ENCODE measurements at places on chromosomes 1 and 21.

GRCh38 chr1:109773900-109774485, 10.3 kb upstream of the EPS8L3 start:
- no peak for DNase-seq

DNA sequence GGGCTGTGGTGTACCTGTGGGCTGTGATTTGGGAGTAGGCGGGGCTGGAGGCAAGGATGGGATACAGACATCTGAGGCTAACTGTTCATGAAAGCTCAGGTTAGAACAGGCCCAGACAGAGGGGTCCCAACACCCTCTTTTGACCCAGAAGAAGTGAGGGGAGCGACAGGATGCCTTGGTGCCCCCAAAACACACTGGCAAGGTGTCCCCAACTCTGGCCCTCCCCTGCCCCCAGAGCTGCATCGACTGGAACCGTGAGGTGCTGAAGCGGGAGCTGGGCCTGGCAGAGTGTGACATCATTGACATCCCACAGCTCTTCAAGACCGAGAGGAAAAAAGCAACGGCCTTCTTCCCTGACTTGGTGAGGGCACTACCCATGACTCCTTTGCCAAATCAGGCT, 27.6 kb upstream of the PADI4 start:
- no peak for DNase-seq

- no peak for DNase-seq
Observed at GRCh38 chr1:177181280-177181630, 10.5 kb downstream of the BRINP2 start.

DNA sequence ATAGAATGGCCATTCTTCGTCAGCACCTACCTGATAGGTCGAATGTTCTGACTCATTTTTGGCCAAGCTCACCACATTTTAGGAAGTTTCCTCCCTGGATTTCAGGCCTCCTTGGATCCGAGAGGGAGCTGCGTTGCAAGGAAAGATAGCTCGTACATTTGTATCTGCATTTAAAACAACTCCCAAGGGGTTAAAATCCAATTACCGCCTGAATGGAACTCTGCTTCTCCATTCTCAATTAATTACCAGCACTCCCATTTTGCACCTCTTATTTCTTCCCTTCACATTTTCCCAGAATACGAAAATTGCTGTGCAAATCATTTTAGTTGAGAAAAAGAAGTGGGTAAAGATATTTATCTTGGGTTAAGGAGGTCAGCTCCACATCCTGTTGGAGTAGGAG, 610.7 kb downstream of the NPHP4 start:
- DNase-seq, result no peak

DNA sequence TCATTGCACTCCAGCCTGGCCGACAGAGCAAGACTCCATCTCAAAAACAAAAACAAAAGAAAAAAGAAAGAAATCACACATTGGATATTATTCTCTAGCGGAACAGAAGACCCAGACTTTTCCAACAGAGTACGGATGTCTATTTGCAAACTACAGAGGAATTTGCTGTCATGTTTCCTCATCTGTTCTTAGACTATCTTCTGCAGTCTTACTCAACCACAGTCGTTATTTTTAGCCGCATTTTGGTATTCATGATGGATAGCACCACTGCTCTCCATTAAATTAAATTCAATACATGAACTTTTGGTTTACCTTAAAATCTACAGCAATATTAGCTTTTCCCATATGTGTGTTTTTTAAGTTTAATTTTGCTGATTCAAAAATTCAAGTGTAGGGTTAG, 14.2 kb upstream of the HEATR1 start:
- DNase-seq, result no peak

DNA sequence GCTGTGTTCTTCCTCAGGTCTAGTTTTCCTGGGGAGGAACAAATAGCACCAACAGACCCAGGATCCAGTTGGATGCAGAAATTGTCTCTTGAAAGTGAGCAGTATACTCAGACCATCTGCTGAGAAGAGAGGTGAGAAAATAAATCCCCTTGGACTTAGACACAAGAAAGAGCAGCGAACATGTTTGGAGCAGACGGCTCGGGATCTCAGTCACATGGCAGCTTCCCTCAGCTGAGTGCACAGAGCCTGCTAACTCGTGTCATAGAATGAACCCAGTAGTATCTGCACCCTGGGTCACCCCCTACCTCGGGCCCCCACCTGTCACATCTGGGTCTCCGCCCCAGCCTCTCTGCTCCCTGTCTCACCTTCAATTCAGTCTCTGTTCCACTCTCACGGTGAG, 115.6 kb downstream of the CCDC185 start:
- DNase-seq, result no peak

DNA sequence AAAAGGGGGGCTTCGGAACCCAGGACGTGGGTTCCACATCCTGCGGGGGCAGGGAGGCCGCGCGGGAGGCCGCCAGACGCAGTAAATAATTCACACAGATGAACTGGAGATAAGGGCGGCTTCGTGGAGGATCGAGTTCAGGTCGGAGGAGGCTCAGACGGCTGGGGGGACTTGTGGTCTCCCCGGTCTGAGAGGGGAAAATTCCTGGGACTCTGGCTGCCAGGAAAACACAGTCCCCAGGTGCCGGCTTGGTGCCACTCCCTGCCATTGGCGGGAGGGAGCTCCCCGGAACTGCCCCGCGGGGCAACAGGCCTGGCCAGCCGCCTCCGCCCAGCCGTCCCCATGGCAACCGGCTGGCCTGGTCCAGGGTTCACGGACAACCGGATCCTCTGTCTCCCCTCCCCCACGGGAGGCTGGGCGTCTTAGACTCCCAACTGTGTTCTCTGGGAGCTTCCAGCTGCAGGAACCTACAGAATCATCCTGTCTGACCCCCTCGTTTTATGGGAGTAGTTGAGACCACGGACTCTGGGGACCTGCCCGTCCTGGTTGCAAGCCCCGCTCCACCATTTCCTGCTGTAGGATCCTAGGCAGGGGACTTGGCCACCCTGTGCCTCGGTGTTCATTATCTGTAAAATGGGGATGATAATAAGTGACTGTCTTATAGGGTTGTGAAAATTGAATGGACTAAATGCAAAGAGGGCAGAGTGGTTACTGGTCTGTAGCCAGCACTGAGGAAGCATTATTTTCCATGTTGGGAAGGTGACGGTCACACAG, 9.6 kb downstream of the CAMK2N1 start:
- no peak for DNase-seq

DNA sequence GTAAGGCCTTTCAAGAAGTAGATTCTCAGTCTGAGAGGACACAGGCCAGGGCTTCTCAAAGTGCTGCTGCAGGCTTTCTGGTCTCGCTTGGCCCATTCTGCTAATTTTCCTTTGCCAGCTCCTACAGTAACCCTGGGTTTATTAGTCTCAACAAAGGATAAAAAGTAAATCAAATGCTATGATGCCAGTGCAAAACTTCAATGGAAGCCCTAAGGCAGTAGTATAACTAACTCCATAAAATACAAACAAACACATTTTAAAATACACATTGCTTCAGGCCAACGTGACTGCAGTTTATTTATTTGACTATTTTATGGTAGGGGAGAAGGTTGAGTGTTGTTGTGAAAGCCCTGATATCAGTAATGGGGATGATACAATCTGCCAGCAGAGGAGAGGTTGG, 89.6 kb downstream of the NRDC start:
- DNase-seq, result no peak

GRCh38 chr1:154445040-154445472, 39.9 kb downstream of the IL6R start:
- no peak for DNase-seq

DNA sequence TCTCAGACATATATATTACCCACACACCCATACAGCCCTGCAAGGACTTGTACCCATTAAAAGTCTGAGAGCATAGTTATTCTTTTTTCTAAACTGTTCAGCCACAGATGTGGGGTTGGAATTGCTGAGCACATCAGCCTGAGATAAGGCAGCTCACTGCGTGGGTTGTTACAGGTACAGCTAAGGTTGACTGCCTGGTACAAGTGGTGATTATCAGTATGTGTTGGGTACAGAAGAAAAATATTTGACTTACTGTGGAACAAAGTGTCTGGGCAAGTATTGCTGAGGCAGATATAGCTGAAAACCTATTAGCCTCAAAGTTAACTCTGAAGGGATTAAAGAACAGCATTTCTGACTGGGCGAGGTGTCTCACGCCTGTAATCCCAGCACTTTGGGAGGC, 5.0 kb downstream of the STX12 start:
- DNase-seq, result no peak

DNA sequence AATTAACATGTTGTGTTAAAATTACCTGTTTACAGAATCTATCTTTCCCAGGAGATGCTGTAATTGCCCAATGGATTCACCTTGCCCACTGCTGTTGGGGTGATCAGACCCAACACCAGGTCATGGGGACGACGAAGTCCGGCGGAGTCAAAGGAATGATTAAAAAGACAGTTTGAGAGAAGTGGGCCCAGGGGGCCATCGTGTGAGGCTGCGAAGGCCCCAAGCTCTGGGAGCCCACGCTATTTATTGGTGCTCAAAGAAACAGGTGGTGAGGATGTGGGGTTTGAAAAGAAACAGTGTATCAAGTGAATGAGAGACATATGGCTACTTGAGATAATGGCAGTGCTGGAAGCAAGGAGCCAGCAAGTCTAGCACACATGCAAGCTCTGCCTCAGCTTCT, 16.3 kb upstream of the L1TD1 start:
- DNase-seq, result no peak

DNA sequence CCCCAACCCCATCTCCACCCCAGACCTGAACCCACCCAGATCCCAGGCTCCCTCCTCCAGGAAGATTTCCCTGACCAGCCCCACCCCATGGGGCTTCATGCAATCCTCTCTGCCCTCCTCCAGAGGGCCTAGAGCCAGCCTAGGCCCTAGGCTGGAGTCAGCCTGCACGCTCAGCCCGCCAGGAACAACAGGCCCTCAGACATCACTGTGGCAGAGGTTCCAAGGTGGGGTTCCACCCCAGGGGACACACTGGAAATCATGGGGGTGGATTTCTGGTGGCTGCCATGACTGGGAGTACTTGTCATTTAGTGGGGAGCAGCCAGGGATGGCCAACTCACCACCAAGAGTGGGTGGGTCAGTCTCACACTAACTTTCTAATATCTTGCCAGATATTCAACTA, 122.0 kb downstream of the GLIS1 start:
- no peak for DNase-seq

GRCh38 chr1:184228558-184228957, 158.3 kb upstream of the C1orf21 start:
- no peak for DNase-seq

DNA sequence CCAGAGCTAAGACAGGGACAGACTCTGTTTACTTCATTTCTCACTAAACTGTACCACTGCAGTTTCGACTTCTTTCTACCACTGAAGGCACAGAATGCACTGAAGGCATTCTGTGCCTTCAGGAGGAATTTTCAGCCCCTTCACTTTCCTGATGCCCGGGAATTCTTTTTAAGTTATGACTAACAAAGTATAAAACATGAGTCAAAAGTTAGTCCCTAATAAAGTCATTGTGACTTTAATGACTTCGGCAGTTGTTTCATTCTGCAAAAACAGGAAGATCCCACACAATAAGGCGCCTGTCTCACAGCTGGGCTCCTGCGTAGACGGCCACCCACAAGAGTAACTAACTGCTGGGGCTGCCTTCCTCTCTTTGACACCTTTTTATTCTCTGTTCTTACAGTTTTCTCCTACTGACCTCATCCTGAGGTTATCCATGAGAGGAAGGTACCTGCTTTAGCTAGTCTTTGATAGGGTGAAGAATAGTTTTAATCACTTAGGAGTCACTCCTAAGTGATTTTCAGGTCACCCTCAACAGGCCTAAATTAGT, 183.9 kb upstream of the SGIP1 start:
- DNase-seq, result no peak

GRCh38 chr1:235709018-235709417, 59.4 kb upstream of the GNG4 start:
- no peak for DNase-seq

DNA sequence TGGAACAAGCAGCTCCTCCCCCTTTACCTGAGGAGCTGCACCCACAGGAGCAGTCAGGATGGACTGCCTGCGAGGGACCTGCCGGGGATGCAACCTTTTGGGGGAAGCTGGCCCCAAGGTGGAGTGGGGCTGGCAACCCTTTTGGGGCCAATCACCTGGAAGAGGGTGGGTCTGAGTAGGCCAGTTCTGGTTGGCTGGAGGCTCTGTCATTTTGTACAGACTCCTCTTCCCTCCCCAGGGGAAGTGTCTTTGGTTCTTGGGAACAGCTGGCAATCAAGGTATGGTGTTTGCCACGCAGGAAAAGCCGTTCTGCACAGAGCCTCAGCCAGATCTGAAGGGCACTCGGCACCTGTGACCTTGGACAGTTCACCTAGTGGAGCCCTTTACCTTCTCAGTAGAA, 280 bp upstream of the A3GALT2 start:
- no peak for DNase-seq

DNA sequence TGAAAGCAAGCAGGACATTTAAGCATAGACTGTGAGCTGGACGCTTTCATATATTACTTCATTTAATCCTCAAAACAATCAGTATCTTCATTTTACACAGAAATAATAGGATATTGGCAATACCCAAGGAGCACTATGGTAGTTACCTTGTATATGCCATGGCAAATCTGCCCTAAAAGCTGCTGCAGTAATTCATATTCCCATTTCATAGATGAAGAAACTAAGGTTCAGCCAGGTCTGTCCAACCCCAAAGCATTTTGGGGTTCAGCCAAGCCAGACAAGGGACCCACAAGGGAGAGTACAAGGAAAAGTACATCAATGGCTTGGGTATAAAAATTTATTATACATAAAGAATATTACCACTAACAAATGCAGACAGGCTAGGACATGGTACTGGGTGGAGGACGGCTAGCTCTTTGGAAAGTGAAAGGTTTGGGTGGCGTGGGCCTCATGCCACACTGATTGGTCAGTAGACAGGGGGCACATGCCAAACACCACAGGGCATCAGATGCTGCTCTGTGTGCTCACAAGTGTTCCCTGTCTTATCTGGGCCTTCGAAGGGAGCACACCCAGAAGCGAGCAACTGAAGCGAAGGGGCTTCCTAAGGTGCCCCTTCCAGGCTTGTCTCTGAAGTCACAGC, 23.9 kb upstream of the PTAFR start:
- no peak for DNase-seq

GRCh38 chr1:1554926-1555915, 14.8 kb upstream of the TMEM240 start:
- DNase-seq, result no peak

DNA sequence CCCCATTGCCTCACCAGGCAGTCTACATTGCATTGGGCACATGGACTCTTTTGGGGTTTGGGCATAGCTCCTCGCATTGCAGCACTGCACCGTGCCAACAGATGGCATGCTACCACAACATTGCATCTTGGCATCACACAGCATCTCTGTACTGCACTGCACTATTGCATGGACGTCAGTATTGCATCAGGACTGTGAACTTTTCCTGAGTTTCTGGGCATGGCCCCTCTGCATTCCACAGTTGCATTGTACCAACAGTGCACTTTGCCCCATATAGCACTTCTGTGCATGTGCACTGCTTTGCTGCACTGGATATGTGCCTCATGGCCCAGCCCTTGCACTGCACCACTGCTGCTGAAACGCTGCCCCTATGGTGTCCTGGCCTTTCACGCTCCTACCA, 9.6 kb downstream of the PTPRU start:
- no peak for DNase-seq

DNA sequence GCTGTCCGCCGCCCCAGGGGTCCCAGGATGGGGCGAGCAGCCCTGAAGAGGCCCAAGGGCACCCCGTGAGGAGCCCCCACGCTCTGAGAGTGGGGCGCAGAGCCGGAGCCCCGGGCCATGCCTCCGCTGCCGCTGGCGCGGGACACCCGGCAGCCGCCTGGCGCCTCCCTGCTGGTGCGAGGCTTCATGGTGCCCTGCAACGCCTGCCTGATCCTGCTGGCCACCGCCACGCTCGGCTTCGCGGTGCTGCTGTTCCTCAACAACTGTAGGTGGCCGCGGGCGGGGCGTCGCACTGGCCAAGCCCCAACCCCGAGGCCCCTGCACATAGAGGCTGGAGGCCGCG, 14.5 kb downstream of the AGRN start:
- no peak for DNase-seq

- no peak for DNase-seq
Observed at GRCh38 chr1:226870026-226870400, 403 bp upstream of the PSEN2 start.

Measured in iPS DF 19.7 (cell line).